ENCODE measurements at places on chromosomes 16 and 17.

DNA sequence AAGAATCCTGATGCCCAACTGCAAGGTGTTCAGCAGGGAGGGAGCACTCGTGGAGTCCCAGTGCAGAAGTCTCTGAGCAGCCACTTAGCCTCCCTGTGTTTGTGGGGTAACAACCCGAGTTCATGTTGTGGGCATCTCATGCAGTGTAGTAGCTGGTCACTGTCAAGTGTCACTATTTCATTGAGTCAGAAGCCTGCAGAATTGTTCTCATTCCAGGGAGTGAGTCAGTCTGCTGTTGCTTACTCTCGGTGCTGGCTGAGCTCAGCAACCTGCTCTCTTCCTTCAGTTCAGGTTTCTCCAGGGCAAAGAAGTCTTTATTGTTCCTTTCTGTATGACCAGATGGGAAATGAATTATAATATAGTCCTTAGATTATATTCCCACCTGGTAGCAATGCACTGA lies 24.1 kb downstream of the HMOX2 start:
- peak; percentile 67 for DNase-seq

- DNase-seq: no peak
These were observed 334.8 kb downstream of the MAF start for GRCh38 chr16:79265701-79266100.

- no peak for DNase-seq
These were observed 4.7 kb upstream of the TEKT3 start for GRCh38 chr17:15346066-15346595.

- peak; percentile 89 for DNase-seq
These were observed 14.3 kb downstream of the SLC16A3 start for GRCh38 chr17:82242977-82243647.

DNA sequence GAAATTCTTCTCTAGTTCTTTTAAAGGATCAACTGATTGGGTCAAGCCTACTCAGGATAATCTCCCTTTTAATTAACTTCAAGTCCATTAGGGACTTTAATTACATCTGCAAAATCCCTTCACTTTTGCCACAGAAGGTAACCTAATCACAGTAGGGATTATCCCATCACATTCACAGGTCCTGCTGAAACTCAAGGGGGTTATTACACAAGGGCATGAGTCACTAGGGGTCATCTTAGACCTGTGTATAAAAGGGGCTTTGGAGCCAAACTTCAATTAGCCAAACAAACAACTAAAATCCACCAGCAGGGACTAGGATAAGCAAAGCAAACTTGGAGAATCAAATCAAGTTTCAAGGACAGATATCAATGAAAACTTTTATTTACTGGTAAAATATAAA lies 19.4 kb downstream of the CIAPIN1 start:
- no peak for DNase-seq

- no peak for DNase-seq
These were observed 11.9 kb upstream of the AURKB start for GRCh38 chr17:8222380-8222629.
